HFFc6 (cell line): ENCODE measurements at places on chromosomes 6 and 20. TPM values are rescaled to one million over a fixed set of nuclear protein-coding genes. Genes with fewer than 3 reads are reported as not detected.
A peak's percentile ranks its signal among the peaks of the same experiment; 100 is the strongest.

DNA sequence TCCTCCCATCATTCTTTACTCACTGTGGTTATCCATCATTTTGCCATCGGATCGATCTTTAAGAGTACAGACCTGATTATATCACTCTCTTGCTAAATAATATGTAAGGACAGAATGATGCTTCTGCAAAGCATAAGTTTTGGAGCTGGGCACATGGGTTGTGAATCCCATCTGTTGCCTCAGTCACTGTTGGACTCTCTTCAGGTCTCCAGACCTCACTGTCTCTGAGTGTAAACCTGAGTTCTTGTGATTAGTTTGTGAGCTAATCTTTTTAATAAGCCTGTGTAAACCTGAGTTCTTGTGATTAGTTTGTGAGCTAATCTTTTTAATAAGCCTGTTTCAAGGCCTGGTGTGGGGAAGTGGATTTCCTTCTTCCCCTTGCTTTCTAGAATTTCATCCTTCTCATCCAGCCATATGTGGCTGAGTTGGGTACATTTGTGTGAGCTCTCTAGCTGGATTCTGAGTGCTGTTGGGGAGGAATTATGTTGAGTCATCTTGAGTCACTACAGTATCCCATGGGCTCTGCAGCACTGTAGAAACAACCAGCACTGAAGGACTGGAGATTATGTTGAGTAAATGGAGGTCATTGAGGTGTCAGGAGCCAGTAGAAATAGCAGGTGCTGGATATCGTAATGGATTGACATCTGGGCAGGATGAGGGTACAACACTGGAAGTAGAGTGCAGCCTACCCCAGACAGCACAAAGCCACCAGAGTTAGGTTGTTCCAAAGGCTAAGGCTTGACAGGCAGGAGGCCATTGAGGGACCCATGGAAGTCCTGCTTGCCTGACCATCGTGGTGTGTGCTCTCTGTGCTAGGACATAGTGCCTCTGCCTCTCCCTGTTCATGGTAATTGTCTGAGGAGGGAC lies 52.4 kb downstream of the SCAND1 start:
- DNase-seq: peak; percentile 84
- peak overlapping the region; percentile 47 for H3K4me3 ChIP-seq
- peaks cover 28% of the 10 kb centered on the region for H3K4me1 ChIP-seq
- peaks cover 8% of the 10 kb centered on the region for H3K36me3 ChIP-seq
- H3K27me3 ChIP-seq: peaks cover 1% of the 10 kb centered on the region; the same call in 1 of the 2 replicates

CYP39A1 gene
- not detected in 3 replicates for total RNA-seq

DNA sequence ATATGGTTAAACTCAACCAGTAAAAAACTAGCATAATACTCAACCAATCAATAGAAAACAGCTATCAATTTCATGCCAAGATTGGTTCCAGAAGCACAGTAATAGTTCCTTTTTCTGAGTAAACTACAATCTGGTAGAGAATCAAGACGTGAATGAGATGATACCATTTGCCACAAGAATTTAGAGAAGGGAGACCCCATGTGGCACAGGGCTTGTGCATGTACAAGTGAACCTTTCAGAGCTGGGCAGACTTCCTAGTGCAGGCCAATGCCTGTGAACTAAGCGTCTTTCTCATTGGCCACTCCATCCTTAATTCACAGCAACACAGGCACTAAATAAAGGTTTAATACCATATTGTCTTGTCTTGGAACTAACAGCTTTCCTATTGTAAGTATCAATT lies 213.5 kb downstream of the RFPL4B start:
- H3K27ac ChIP-seq: no peak overlapping the region
- H3K27me3 ChIP-seq: peaks cover 1% of the 10 kb centered on the region
- H3K36me3 ChIP-seq: no peaks in the 10 kb centered on the region
- no peak for DNase-seq

GRCh38 chr6:150766201-150766997 lies 99.1 kb upstream of the MTHFD1L start:
- H3K27ac ChIP-seq: no peak overlapping the region
- no peaks in the 10 kb centered on the region for H3K36me3 ChIP-seq
- no peak overlapping the region for H3K4me3 ChIP-seq
- peaks cover 8% of the 10 kb centered on the region; the same call in 1 of the 2 replicates for H3K4me1 ChIP-seq

MDFI gene
- total RNA-seq: not detected in 2 replicates

AIF1 gene
- not detected in 3 replicates for total RNA-seq

GRCh38 chr6:15244620-15245360 lies 1.1 kb upstream of the JARID2 start:
- H3K4me3 ChIP-seq: peak overlapping the region; percentile 100
- peaks cover 14% of the 10 kb centered on the region for H3K4me1 ChIP-seq
- DNase-seq: peak; percentile 52
- H3K27me3 ChIP-seq: peaks cover 5% of the 10 kb centered on the region; the same call in 1 of the 2 replicates
- peaks cover 11% of the 10 kb centered on the region for H3K36me3 ChIP-seq
- peak overlapping the region; percentile 95 for H3K27ac ChIP-seq

- no peak overlapping the region for H3K27ac ChIP-seq
- H3K36me3 ChIP-seq: no peaks in the 10 kb centered on the region
- peaks cover 5% of the 10 kb centered on the region; the same call in 1 of the 2 replicates for H3K4me1 ChIP-seq
- H3K4me3 ChIP-seq: no peak overlapping the region
Measured at GRCh38 chr20:10848810-10849370, 175.1 kb upstream of the JAG1 start.

- H3K36me3 ChIP-seq: no peaks in the 10 kb centered on the region
- H3K4me3 ChIP-seq: no peak overlapping the region
- no peak for DNase-seq
- no peak overlapping the region for H3K27ac ChIP-seq
Measured at GRCh38 chr20:14127514-14128223, 132.4 kb downstream of the MACROD2 start.

DNA sequence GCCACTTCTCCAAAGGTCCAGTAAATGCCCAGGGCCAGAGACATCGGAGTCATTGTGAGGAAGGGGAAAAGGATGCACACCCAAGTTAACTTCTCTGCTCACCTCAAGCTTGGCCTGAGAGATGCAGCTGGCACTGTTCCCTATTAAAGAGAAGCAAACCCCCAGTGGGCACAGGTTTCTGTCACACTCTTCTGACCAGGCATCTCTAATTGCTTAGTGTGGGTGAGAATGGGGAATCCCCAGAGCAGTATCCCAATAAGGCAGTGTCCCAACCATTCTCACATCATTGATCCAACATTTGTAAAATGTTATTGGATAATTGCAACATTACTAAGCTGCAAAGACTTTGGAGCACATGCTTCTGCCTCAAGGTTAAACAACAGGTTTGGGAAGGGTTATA lies 232.3 kb downstream of the ADGRG6 start:
- H3K4me1 ChIP-seq: peaks cover 23% of the 10 kb centered on the region
- no peak overlapping the region for H3K4me3 ChIP-seq
- H3K27me3 ChIP-seq: peaks cover 4% of the 10 kb centered on the region
- H3K27ac ChIP-seq: no peak overlapping the region

PRSS35 gene
- total RNA-seq: 0.27 to 0.78 TPM (median 0.57 TPM) in 3 replicates

GRCh38 chr6:37679539-37680476 lies 17.9 kb downstream of the MDGA1 start:
- H3K4me1 ChIP-seq: no peaks in the 10 kb centered on the region
- H3K27me3 ChIP-seq: peaks cover 14% of the 10 kb centered on the region
- H3K36me3 ChIP-seq: no peaks in the 10 kb centered on the region
- DNase-seq: no peak
- no peak overlapping the region for H3K27ac ChIP-seq

- H3K4me3 ChIP-seq: no peak overlapping the region
- peaks cover 7% of the 10 kb centered on the region for H3K27me3 ChIP-seq
- H3K27ac ChIP-seq: no peak overlapping the region
- DNase-seq: no peak
- H3K4me1 ChIP-seq: peaks cover 35% of the 10 kb centered on the region
- H3K36me3 ChIP-seq: no peaks in the 10 kb centered on the region
Measured at GRCh38 chr6:150273457-150274309, 95.1 kb upstream of the IYD start.

DNA sequence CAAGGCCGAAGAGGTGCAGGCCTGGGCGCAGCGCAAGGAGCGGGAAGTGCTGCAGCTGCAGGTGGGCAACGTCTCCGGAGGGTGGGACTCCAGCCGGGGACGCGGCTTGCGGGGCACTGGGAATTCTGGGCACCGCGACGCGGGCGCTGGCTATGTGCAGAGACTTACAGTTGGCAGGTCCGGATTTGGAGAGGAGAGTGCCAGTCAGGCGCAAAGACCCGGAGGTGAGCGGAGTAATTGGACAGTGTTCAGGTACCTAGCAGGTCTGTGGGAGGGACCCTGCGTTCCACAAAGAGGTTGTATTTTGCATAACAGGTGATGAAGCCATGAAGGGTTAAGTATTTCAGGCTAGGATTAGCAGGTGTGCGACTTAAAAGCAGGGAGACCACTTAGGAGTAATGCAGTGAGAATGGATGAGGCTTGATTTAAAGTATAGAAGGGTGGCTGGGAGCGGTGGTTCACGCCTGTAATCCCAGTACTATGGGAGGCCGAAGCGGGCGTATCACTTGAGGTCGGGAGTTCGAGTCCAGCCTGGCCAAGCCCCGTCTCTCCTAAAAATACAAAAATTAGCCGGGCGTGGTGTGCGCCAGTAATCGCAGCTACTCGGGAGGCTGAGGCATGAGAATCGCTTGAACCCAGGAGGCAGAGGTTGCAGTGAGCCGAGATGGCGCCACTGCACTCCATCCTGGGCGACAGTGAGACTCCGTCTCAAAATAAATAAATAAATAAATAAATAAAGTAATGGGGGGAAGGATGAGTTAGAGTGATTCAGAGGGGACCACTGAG lies 1.0 kb downstream of the MRPS26 start:
- H3K27ac ChIP-seq: no peak overlapping the region; the same call in 1 of the 2 replicates
- H3K27me3 ChIP-seq: peaks cover 1% of the 10 kb centered on the region; the same call in 1 of the 2 replicates
- H3K36me3 ChIP-seq: peaks cover 12% of the 10 kb centered on the region

DNA sequence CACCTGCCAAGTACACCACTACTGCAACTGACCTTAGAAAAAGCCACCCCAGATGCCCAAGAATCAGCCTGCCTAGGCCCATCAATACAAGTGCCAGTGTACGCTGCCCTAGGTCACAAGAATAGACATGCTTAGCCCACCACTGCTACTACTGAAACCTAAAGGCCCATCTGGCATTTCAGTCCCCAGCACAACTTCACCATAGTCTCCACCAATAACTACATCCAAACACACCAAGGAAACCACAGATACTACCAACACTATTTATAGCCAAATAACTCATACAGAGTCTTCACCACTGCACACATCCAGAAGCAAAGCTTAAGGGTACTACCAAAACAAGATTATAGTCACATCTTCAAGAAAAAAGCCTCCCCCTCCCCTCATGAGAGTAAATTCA lies 28.2 kb downstream of the TREML4 start:
- no peak overlapping the region for H3K27ac ChIP-seq
- H3K4me3 ChIP-seq: no peak overlapping the region
- no peaks in the 10 kb centered on the region for H3K36me3 ChIP-seq

TXLNB gene
- 0.05 TPM in 1 of 3 replicates, not detected in the others for total RNA-seq

FGD2 gene
- total RNA-seq: not detected in 2 replicates

GRCh38 chr6:169933839-169934698 lies 182.6 kb downstream of the ERMARD start:
- H3K4me1 ChIP-seq: no peaks in the 10 kb centered on the region
- H3K36me3 ChIP-seq: no peaks in the 10 kb centered on the region; the same call in 1 of the 2 replicates
- no peak overlapping the region for H3K4me3 ChIP-seq
- no peaks in the 10 kb centered on the region for H3K27me3 ChIP-seq

DNA sequence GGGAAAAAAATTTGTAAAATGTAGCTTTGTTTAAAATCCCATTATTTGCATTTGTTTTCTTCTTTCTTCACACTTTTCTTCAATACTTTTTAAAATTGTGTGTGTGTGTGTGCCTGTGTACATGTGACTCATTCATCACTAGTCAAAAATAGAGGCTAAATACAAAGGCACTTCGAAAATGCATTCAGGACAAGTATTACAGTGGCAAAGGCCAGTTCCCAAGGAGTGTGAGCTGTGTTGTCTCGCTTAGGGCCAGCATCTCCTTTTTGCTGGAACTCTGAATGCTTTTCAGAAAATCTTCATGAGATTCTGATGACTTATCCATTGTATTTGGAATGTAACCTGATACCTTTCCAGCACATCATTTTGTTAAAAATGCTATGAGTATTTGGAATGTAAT lies 288.5 kb upstream of the CNR1 start:
- DNase-seq: no peak
- H3K27ac ChIP-seq: no peak overlapping the region
- H3K36me3 ChIP-seq: no peaks in the 10 kb centered on the region
- H3K4me1 ChIP-seq: no peaks in the 10 kb centered on the region
- no peaks in the 10 kb centered on the region for H3K27me3 ChIP-seq
- H3K4me3 ChIP-seq: no peak overlapping the region

GRCh38 chr6:36649701-36650484 lies 28.6 kb upstream of the CDKN1A start:
- peaks cover 2% of the 10 kb centered on the region for H3K27me3 ChIP-seq
- peak overlapping the region; percentile 21; the same call in 1 of the 2 replicates for H3K27ac ChIP-seq
- no peak for DNase-seq
- no peak overlapping the region; the same call in 1 of the 2 replicates for H3K4me3 ChIP-seq
- no peaks in the 10 kb centered on the region for H3K36me3 ChIP-seq

GRCh38 chr20:62555642-62556420 lies 80.0 kb upstream of the GATA5 start:
- H3K36me3 ChIP-seq: no peaks in the 10 kb centered on the region
- no peak overlapping the region for H3K4me3 ChIP-seq
- DNase-seq: no peak
- H3K4me1 ChIP-seq: no peaks in the 10 kb centered on the region
- H3K27ac ChIP-seq: no peak overlapping the region
- peaks cover 57% of the 10 kb centered on the region for H3K27me3 ChIP-seq

DNA sequence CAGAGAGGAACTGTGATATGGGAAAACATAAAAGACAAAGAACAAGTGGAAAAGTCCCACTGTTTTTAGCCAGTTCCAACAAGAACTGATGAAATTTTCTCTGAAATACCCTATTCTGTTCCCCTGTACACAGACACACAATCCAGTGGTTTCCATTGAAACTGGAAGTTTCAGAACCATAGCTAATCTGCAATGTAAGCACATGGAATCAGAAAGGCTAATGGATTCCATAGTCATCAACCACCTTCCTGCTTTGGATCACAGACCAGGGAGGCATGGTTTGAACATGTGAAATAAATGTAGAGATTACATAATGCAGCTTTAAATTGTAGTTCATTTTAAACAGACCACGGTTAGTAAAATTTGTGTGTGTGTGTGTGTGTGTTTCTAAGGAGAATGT lies 242.1 kb downstream of the GJA1 start:
- no peaks in the 10 kb centered on the region for H3K36me3 ChIP-seq
- peaks cover 34% of the 10 kb centered on the region for H3K4me1 ChIP-seq
- no peak overlapping the region for H3K4me3 ChIP-seq

RAB32 gene
- total RNA-seq: 72.6 to 90.8 TPM (median 74.6 TPM) in 3 replicates

- H3K27ac ChIP-seq: no peak overlapping the region
- H3K36me3 ChIP-seq: no peaks in the 10 kb centered on the region
- H3K4me1 ChIP-seq: peaks cover 12% of the 10 kb centered on the region
- H3K27me3 ChIP-seq: peaks cover 4% of the 10 kb centered on the region; the same call in 1 of the 2 replicates
- no peak for DNase-seq
Measured at GRCh38 chr6:87767478-87767877, 65.4 kb upstream of the AKIRIN2 start.

DNA sequence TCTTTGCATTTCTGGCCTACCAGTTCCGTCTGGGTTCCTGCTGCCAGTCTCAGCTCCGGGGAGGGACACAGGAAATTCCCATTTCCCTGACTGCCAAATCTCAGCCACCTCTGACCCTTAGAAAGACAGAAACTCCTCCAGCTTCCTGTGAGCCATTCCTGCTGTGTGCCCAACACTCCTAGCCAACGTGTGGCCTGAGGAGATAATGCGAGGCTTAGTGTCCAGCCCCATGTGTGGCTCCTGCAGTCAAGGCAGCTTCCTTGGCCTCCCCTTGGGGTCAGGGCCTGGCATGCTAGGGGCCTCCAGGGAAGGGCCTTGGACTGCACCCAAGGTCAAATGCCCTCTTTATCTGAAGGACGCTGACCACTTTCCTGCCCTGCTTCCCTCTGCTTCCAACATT lies 45.1 kb downstream of the MAFB start:
- H3K27me3 ChIP-seq: peaks cover 2% of the 10 kb centered on the region
- H3K4me1 ChIP-seq: no peaks in the 10 kb centered on the region
- no peak overlapping the region for H3K4me3 ChIP-seq
- no peaks in the 10 kb centered on the region; the same call in 1 of the 2 replicates for H3K36me3 ChIP-seq
- DNase-seq: no peak
